Nucleus accumbens (tissue), 56 donors: ENCODE measurements at places on chromosomes 7 and 10.

DNA sequence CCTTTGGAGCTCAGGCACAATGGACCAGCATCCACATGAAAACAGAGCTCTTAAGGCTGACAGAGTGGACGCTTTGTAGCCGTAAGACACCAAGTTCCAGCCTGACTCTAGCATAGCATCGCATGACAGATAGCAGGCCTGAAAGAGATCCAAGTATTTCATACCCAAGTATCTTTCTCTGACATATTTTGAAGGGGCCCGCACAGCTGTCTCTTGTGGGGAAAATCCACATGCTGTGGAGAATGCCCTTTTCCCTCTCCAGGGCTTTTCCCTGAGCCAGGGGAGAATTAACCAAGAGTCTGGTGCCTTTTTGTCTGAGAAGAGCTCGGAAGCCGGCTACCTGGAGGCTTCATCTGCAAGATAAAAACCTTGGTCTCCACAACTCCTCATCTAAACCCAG lies 51.0 kb downstream of the CFAP46 start:
- no peak for DNase-seq

GRCh38 chr10:110376767-110377160 lies 72.0 kb upstream of the SMNDC1 start:
- no peak for DNase-seq

- DNase-seq: no peak
Observed at GRCh38 chr7:123282181-123282580, 82.4 kb upstream of the SLC13A1 start.

DNA sequence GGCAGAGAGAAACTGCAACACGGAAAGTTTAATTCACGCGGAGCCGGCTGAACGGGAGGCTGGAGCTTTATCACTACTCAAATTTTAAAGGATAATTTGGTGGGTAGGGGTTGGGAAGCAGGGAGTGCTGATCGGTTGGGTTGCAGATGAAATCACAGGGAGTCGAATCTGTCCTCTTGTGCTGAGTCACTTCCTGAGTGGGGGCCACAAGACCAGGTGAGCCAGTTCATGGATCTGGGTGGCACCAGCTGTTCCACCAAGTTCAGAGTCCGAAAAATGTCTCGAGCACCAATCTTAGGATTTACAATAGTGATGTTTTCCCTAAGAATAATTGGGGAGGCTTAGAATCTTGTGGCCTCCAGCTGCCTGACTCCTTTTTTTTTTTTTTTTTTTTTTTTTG lies 3.6 kb upstream of the PRAP1 start:
- DNase-seq: no peak

GRCh38 chr10:127996586-127996985 lies 89.7 kb downstream of the PTPRE start:
- no peak for DNase-seq

- no peak for DNase-seq
Observed at GRCh38 chr7:16465469-16466361, at the start of gene SOSTDC1. SOSTDC1 (minus strand) TSS chr7:16465738; CDS start chr7:16465668, 70 bp downstream.

DNA sequence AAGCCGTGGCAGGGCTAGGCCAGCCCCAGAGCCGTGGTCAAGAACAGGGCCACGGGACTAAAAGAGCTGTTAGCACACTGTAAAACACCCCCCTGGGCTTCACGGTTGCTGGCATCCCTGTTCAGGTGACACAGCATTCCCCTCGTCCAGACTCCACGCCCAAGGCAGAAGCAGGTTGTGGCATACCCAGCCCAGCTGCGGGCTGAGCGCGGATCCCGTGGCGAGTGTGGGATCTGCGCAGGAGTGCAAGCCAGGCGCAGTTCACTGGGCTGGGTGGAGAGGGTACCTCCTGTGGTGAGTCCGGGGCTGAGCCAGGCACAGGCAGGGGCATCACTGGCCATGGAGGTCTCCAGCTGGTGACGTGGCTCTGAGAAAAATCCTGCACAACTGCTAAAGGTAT lies 199.1 kb downstream of the FZD1 start:
- no peak for DNase-seq

- no peak for DNase-seq
Observed at GRCh38 chr7:94364816-94365215, 29.9 kb upstream of the COL1A2 start.

DNA sequence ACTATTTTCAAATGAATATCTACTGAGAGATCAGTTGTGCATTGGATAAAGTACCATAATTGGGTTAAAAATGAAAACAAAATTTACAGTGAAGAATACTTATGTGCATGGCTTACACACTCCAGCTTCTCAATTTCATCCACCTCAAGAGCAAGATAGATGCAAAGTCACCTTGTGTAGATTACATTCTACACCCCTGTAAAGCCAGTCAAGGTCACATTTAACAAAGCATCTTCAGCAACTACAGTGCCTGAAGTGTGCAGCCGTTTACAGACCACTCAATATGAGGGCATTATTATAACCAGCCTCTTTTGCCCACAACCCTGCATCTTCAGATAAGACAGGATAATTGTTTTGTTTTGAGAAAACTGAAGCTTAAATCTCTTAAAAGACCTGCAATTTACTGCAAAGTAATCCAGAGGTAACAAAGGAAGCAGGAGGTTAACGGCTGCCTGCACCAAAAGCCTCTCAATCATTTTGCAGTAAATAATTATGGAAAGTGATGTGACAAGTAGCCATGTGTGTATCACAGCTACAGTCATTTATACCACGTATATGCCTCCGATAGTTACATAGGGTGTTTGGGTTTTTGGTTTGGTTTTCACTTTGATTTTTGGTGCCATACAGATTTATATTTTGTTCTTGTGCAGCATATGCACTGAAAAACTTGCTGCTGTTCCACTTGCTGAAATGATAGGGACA lies 4.9 kb downstream of the PURB start:
- DNase-seq: no peak

GRCh38 chr7:43108255-43109011 lies 4.0 kb upstream of the HECW1 start:
- DNase-seq: peak; percentile 11

DNA sequence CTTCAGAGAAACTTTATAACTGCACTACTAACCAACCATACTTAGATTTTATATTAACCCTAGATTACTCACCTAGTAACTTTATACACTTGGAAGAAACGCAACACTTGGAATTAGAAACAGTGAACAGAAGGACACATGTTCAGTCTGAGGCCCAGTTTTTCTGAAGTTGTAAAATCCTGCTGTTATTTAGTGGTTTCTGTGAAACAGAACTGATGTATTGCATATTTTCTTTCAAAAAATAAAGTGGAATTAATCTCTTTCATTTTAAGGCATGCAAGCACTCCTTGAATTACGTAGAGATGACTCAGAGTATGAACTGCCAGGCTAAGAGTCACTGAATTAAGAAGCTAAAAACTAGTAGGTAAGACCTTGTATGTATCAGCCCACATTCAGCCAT lies 215.8 kb downstream of the SKAP2 start:
- DNase-seq: no peak

DNA sequence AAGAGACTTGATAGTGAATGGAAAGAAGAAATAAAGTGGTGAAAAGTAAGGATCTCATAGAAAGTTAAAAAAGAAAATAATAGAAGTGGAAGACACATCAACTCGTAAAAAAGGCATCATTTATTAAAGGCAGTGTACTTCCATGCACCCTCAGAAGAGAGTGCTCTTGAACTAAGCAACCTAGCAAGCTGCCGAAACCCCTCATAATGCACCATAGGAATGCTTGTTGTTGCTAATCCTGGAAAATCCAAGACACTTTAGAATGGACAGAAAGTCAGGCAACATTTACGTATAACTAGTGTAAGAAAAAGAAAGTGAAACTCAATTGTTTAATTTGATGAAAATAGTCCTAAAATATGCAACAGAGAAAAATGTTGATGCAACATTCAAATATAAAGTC lies 12.8 kb downstream of the TFPI2 start:
- DNase-seq: no peak

DNA sequence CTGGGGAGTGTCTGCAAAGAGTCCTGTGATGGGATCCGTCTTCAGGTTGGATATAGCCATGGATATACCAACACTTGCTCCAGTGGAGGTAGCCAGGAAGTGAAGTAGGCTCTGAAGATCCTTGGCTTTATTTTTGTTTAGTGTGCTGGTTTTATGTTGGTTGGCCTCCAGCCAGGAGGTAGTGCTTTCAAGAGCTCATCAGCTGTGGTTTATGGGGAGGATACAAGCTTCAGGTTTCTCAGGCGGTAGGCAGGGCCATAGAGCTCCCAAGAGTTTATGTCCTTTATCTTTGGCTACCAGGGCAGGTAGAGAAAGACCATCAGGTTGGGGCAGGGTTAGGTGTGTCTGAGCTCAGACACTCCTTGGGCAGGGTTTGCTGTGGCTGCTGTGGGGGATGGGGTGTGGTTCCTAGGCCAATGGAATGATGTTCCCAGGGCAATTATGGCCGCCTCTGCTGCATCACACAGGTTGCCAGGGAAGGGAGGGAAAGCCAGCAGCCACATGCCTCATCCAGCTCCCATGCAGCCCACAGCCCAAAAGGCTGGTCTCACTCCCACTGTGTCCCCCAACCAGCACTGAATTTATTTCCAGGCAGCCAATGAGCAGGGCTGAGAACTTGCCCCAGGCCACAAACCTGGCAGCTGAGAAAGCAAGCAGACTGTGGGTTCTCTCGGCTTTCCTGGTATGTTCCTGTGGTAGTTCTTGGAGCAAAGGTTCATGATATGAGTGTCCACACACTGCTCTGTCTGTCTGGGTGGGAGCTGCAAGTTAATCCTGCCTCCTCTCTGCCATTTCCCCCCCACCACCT lies 67.0 kb upstream of the PRLHR start:
- no peak for DNase-seq

DNA sequence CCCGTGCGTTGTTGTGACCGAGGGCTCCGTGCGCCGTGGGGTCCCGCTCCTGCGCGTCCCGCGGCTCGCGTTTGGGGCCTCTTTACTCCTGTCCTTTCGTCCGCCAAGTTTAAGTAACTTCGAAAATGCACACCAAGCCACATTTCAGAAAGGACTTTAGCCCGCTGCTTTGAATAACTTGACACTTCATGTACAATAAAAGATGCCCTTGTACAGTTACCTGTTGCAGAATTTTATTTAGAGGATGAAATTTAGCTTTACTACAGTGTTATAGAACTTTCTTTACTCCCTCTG lies 459 bp downstream of the SUGCT start:
- DNase-seq: no peak

GRCh38 chr10:10625491-10625890 lies 392.2 kb upstream of the CELF2 start:
- DNase-seq: no peak

- no peak for DNase-seq
Observed at GRCh38 chr7:116570306-116570705, 45.5 kb downstream of the CAV1 start.

- DNase-seq: no peak
Observed at GRCh38 chr7:109834851-109835250, 1256.1 kb upstream of the LRRN3 start.

DNA sequence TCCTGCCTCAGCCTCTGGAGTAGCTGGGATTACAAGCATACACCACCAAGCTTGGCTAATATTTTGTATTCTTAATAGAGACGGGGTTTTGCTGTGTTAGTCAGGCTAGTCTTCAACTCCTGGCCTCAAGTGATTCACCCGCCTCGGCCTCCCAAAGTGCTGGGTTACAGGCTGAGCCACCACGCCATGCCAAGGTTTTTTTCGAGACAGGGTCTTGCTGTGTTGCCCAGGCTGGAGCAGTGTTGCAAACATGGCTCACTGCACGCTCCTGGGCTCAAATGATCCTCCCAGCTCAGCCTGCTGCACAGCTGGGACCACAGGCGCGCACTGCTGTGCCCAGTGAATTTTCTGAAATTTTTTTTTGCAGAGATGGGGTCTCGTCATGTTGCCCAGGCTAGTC lies 3.3 kb upstream of the SEC31B start:
- DNase-seq: no peak

DNA sequence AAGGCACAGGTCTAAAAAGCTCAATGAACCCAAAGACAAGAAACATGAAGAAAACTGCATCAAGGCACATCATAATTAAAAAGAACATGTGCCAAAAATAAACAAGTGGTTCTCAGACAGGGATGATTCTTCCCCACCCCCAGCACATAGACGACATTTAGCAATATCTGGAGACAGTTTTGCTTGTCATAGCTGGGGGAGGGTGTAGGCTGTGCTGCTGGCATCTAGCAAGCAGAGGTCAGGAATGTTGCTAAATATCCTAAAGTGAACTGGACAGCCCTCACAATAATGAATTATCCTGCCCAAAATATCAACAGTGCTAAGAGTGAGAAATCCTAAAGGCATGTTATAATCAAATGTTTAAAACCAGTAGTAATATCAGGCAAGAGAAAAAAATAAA lies 122.6 kb downstream of the MICU1 start:
- no peak for DNase-seq

- DNase-seq: no peak
Observed at GRCh38 chr7:118572604-118573003, 348.1 kb downstream of the ANKRD7 start.

- no peak for DNase-seq
Observed at GRCh38 chr7:112036071-112036470, 170.1 kb downstream of the DOCK4 start.

- no peak for DNase-seq
Observed at GRCh38 chr7:140506788-140507464, 27.6 kb upstream of the MKRN1 start.

- DNase-seq: no peak
Observed at GRCh38 chr7:69698109-69698825, 100.0 kb downstream of the AUTS2 start.

DNA sequence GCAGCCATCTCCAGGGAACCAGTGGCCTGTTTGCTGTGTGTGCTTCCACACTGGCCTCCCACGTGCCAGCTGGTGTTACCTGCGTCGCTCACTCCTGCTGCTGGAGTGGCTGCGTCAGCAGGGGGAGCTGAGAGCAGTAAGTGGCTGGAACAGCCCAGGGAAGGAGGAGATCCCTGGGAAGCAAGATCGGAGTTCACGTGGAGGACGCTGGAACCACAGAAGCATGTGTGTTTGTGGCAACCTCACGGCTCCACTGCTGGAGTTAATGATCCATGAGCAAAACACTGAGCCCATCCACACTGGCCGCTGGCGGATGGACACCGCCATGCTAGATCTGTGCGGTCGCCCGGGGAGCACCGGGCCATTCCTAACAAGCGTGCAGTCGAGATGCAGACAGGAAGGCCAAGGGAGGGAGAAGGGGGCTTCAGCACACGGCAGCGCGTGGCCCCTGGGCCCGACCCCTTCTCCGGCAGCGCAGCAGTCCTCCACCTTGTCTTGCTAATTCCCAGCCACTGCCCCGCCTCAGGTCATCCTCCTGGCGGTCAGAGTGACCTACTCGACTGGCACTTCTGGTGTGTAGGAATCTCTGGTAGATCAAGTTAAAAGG lies 68.5 kb upstream of the EEPD1 start:
- no peak for DNase-seq

DNA sequence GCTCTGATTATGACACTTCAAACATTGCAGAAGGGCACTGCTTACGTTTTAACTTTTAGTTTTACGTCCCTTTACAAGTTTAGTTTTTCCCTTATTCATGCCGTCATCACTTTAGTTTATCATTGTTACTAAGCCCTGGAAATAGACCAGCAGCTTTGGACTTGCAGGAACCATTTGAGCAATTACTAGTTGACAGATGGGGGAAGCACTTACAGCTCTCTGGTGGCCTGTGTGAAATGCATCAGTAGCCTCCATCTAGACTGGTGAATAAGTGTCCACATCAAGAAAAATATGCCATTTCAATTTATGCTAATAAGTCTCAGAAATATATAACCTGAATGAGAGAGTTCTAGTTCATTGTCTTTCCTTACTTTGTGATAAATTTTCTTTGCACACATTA lies 194.9 kb upstream of the GRM3 start:
- no peak for DNase-seq
